Stimulated activated naive B cell treated with anti-CD40 and anti-IgM and Interleukin-4, amounts not matched to agents 10 μg/mL and 1 μg/mL and 100 μg/mL, for 72 hours (primary cell): ENCODE measurements at places on chromosomes 5 and 9.

DNA sequence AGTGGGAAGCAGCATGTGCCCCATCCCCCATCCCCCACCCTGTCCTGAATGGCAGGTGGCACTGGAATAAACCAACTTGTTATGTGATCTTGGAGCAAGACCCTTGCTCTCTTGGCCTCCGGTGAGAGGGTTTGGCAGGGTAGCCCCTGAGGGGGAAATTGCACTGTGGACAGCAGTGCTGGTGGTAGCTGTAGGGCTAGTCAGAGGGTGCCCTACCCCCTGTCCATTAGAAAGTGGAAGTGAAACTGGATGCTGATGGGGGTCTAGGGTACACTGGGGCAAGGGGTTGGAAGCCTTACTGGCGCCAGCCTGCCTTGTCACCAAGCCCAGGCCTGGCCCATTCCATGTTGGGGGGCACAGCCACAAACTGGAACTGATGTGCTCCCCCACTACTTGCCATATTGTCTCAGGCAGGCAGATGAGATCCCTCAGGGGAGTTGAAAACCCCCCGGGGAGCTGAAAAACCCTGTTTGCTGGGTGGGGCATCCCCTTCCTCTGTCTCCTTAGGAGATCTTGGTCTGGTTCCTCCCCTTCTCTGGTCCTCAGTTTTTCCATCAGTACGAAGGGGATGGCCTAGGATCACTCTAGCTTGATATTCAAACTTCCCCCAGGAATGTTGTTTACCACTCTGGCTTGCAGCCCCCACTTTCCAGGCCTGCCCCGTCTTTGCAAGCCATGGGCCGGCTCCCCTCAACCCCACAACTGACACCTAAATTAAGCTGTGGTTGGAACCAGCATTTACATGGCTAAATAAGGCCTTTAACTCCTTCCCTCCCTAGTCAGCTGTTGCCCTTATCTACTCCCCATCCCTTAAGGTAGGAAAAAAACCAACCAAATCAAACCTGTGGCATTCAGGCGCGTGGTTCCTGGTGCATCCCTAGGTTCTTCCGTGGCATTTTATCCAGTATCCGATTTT lies 14.4 kb upstream of the SYNPO start:
- DNase-seq = peak; percentile 86

DNA sequence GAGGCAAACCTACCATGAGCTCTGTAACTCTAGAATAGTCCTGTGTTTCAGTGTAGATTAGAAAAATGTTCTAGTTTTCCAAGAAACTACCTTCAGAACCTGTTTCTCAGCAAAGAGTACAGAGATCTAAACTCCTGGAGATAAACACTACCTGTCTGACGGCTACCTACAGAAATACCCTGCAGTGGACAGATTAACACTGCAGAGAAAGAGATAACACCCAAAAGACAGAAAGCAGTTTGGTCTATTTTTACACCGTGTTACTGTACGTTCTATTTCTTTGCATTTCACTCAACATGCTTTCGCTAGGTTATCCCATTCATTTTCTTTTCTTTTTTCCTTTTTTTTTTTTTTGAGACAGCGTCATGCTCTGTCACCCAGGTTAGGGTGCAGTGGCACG lies 11.6 kb downstream of the SCAI start:
- no peak for DNase-seq

DNA sequence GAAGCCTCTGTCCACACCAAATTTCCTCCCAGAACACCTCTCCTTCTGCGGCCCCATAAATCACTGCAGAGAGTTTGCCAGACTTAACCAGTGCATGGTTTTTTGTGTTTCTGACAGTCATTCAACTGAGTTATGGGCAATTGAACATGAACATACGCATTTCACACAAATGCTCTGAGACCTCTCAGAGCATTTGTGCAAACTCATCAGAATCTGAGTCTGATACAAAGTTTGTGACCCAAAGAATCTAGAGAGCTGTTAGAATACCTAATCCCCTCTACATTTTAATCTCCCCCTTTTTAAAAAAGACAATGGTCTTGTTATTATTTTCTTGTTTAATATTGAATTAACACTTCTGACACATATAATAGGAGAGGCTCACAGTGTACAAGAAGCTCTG lies 416.9 kb upstream of the SMARCA2 start:
- DNase-seq = no peak

- DNase-seq = no peak
These were observed 3.9 kb upstream of the EFNA5 start for GRCh38 chr5:107674655-107675054.

DNA sequence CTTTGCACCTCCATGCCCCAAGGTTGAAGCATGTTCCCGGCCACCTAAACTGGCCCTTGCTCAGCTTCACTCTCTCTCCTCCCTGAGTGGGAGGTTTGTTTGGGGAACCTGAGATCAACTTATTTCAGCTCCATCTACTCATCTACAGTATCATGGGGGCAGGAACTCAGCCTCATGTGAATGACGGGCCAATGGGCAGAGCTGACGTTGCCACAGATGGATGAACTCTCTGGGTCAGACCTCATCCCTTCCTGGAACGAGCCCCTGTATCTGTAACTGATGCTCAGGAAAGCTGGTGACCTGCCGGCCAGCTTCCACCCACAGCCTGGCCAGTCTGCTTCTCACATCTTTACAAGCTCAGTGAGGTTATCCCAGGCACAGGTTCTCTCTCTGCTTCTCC lies 369.6 kb downstream of the IRX2 start:
- DNase-seq = no peak

GRCh38 chr5:151058891-151059489 lies 21.8 kb downstream of the TNIP1 start:
- DNase-seq = no peak

- no peak for DNase-seq
These were observed 59.3 kb downstream of the TRIO start for GRCh38 chr5:14202462-14202861.

DNA sequence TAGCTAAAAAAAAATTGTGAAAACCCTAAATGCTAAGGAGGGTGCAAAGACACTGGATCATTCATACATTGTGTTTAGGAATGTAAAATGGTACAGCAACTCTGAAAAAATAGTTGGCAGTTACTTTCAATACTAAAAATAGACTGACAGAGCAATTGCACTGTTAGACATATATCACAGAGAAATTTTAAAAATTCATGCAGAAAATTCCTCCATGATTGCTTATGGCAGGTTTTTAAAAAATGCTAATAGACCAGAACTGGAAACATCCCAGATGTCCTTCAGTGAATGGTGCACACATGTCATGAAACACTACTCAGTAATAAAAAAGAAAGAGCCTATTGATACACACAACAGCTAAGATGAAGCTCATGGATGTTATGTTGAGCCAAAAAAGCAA lies 349.8 kb upstream of the DAB2 start:
- no peak for DNase-seq

DNA sequence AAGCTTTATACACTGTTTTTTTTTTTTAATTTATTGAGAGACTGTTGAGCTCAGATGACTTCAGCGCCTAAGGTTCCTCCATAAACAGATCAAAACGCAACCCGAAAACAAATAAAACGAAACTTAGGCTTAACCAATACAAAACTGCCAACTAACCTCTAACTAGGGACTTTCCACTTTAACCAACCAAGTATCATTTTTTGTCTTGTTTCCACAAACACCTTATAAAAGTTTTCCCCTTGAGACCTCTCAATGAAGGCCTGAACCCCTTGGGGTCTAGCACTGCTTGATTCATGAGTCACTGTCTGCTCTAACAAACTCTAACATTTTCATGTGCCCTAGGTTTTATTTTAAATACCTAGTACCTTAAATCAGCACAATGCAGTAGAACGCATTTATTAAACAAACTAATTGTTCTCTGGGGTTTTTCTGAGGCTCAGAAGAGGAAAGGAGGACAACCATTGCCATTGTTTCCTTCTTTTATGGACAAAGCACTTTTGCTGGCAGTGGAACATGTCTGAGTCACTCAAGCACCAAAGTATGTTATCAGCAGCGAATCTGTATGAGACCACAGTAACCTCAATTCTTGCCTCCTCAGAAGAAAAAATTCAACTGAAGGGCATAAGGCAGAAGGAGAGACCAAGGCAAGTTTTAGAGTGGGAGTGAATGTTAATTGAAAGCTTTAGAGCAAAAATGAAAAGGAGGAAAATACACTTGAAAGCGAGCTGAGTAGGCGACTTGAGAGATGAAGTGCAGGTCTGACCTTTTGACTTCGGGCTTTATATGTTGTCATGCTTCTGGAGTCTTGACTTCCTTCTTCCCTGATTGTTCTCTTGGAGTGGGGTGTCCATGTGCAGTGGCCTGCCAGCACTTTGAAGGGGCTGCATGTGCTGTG lies 97.7 kb upstream of the HCN1 start:
- no peak for DNase-seq

- DNase-seq = no peak
These were observed 35.9 kb downstream of the HK3 start for GRCh38 chr5:176863041-176863764.

DNA sequence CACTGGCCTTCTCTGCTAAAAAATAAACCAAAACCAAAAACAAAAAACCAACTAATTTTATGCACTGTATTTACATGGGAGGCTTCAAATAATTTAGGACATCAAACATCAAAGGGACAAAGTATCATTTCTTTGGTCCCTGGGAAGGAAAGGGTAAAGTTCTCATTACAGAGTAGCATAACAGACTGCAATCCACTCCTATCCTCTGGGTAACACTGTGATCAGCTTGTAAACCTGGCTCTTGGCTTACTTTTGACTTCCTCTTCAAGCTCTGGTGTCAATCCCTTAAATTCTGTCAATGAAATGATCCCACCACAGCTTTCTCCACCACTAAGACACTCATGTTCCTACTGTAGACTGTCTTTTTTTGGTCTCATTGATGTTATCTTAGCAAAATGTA lies 69.8 kb upstream of the VCAN start:
- no peak for DNase-seq
